Left ventricle myocardium superior (tissue), 1 donor: ENCODE measurements at places on chromosomes 11 and 22.

GRCh38 chr22:30266445-30267381 lies at the start of gene OSM:
OSM (minus strand) TSS chr22:30266851; CDS start chr22:30266799, 52 bp downstream.
- DNase-seq = peak; percentile 77

DNA sequence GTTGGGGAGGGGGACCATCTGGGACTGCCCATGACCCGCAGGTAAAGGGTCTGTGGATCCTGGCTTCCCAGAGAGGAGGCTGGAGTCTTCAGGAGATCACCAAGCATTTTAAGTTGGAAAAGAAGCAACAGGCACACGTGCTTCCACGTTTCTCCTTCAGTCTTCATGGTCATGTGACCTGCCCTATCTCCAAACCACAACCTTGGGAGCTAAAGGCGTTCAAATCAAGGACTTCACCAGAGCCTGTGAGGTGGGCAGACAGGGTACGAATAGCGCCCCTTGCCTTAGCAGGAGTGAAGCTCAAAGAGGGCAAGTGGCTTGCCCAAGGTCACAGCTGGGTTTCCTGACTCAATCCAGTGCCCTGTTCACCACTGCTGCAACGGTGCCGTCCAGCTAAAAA lies 6.7 kb downstream of the TMEM184B start:
- no peak for DNase-seq

DNA sequence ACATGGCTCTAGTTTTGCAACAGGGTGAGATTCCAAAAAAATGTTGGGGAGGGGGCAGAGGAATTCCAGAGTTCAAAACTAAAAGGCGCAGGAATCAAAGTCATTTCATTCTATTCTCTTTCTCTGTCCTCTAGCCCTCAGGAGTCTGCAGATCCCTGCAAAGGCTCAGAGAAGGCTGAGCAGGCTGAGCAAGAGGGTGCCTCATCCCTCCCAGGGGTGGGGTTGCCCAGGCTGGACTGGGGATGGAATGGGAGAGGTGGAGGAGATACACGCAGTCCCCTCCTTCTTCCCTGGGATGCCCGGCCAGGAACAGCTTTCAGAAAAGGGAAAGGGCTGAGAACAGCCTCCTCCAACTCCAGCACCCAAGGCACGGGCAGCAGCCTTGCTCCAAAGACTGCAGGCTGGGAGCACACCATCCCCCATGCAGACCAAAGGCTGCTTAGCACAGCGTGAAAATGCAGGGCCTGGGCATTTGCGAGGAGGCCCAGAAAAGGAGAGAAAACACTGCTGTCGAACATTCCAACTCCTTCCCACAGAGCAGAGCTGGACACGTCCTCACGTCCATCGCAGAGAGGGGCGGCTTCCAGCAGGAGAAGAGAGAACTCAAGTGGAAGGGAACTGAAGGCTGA lies 51.8 kb downstream of the MN1 start:
- no peak for DNase-seq

DNA sequence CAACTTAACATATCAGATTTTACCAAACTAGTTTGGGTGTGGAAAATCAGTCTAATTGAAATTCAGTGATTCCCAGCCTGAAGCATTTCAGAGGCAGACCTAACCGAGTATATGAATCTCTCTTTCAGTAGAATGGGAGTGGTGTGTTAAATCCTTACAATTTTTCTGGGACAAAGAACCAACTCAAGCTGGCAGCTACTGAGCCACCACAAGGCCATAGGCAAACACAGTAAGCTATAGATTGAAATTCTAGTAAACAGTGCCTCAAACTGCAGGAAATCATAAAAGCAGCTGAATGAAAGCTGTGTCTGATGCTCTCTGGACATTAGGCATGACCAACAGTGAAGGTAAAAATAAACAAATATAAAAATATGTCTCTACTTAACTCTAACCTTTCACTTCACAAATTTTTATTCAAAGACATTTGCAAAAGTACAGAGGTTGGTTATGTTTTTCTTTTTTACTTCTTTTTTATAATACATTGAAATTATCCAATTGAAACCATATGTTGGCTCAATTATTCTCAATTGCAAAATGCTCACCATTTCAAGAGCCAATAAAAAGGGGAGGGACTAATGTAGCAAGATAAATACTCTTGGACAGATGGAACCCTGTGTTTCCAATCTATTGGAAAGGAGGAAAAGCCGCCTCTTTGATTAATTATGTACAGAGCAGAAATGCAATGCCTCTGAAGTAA lies 35.8 kb upstream of the FIBIN start:
- DNase-seq = no peak

- DNase-seq = no peak
Measured at GRCh38 chr11:134823970-134824369, 411.9 kb upstream of the B3GAT1 start.
